HT-29 (cell line): ENCODE measurements at places on chromosomes 1 and 21. TPM values are rescaled to one million over a fixed set of nuclear protein-coding genes. Genes with fewer than 3 reads are reported as not detected.

ADORA3 gene
- not detected in 2 replicates for total RNA-seq

DNA sequence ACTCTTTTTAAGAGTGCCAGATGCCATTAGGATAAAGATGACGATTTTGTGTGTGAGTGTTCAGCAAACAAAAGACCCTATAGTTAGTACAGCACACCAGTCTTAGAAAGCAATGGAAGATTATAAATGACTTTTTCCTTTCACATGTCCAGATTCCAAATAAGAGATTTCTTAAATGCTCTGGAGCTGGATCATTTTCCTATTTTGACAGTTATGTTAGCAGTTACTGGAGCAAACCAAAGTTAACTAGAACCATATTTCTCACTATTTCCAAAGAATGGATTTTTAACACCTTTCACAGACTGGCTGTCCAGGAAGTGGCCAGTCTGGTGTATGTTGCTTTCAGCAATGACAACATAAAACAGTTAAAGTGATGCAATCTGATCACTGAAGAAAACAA, 905.8 kb upstream of the ADGRL2 start:
- DNase-seq, result no peak

OR14K1 gene
- not detected in 2 replicates for total RNA-seq

DNA sequence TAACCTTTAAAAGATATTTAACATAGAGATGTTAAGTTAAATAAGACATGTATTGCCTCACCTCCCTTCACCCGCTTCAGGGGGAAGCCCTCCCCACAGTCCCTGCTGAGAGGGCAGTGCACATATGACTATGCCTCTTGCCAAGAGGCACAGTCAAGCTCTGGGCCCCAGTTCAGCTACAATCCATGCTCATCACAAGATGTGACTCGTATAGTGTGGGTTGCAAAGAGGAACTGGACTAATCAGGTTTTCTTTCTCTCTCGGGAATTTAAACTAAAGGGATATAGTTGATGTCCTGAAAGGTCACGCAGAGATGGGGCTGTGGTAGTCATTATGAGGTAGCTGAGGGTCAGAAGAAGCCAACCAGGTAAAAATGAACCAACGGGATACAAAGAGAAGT, 35.6 kb downstream of the LYST start:
- DNase-seq, result no peak

DNA sequence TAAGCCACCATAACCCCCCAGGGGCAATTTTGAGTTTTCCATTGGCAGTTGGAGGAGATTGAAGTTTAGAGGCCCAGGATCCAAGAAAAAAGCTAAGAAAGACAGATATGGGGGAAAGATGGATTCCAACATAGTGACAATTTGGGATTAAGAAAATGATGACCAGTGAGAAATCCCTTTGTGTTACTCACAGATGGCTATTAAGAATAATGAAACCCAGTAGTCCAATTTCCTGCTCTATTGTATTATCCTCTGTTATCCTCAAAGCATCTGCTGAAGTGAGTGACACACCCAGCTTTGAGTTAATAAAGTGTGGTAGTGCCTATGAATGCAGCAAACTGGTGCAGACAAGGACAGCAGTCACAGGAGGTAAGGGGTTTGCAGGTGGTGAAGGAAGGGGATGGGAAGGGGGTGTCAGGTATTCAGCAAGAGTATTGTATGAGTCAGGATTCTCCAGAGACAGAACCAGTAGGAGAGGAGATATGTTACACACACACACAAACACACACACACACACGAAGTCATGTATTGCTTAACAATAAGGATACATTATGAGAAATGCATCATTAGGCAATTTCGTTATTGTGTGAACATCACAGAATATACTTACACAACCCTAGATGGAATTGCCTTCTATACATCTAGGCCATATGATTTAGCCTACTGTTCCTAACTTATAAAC, 112.4 kb upstream of the VANGL1 start:
- DNase-seq, result no peak

DNA sequence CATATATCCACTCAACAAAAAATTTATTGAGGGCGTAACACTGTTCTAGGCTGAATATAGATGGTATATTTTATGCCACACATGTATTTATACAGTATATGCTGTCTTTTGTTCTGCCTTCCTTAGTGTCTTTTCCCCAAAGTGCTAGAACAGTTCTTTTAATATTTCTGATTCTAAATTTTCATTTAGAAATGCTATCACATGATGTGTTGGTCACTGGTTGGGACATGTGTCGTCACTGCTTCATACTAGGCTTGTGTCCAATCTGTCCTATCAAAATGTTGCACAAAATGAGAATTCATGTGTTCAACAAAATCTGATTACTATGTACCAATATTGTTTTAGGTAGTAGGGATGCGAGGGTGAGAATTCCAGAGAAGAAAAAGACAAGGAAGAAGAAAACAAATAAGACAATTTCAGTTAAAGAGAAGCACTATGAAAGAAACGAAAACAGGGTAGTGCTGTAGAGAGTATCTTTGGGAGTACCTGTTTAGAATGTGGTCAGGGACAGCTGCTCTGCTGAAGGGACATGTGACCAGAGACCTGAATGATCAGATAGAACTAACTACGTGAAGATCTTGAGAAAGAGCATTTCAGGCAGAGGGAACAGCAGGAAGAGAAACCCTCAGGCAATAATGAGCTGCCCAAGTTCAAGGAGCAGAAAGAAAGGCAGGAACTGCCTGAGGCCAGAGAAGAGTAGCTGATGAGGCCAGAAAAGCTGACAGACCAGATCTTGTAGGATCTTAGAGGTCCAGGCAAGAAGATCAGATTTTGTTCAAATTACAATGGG, 1.3 kb downstream of the KMO start:
- no peak for DNase-seq

DNA sequence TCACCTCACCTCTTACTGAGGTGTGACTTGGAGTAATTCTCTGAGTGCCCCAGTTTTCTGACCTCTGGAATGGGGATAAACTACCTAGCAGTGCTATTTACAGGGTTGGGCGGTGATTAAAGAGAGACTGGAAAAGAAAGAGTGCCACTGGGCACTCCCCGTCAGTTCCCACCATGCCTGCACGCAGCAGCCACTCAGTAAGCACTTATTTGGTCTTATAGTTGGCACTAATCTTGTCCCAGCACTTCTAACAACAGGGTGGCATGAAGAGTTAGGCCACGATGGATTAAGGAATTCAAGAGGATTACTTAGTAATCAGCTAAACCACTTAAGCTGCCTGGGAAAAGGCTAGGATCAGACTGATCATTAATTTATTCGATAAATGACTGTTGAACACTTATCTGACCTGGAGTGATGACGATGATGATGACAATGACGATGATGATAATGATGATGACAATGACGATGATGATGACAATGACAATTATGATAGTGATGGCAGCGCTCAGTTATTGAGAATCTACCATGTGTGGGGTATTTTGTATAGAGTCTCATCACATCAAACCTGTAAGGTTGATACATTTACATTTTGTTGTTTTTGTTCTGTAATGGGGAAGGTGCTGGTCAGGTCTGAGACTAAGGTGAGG, 5.4 kb downstream of the CITED4 start:
- DNase-seq, result no peak

S100A16 gene
- 282 and 292 TPM in 2 replicates for total RNA-seq

DNA sequence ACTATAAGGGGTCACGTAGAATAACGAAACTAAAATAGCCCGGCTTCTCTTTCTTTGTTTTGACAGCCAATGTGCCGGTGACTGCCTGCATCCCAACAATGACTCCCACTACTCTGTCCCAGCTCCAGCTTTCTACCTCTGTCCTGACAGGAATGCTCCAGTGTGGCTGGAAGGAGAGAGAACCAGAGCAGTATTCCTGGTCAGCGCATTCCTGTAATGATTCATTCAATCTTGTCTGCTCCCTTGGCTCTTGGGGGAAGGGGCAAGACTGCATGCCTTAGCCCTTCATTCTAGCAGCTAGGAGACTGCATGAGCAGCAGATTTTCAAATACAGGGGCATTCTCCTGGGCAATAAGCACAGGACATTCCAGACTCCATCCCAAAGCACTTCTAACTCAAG, 132.1 kb upstream of the PRMT6 start:
- DNase-seq, result no peak

SPRR2F gene
- not detected in 2 replicates for total RNA-seq

- no peak for DNase-seq
These were observed 4.5 kb downstream of the SDCCAG8 start for GRCh38 chr1:243260221-243260880.

CYP4Z1 gene
- not detected in 2 replicates for total RNA-seq

GRCh38 chr1:201463071-201463552, 5.9 kb downstream of the PHLDA3 start:
- DNase-seq, result peak; percentile 68

DNA sequence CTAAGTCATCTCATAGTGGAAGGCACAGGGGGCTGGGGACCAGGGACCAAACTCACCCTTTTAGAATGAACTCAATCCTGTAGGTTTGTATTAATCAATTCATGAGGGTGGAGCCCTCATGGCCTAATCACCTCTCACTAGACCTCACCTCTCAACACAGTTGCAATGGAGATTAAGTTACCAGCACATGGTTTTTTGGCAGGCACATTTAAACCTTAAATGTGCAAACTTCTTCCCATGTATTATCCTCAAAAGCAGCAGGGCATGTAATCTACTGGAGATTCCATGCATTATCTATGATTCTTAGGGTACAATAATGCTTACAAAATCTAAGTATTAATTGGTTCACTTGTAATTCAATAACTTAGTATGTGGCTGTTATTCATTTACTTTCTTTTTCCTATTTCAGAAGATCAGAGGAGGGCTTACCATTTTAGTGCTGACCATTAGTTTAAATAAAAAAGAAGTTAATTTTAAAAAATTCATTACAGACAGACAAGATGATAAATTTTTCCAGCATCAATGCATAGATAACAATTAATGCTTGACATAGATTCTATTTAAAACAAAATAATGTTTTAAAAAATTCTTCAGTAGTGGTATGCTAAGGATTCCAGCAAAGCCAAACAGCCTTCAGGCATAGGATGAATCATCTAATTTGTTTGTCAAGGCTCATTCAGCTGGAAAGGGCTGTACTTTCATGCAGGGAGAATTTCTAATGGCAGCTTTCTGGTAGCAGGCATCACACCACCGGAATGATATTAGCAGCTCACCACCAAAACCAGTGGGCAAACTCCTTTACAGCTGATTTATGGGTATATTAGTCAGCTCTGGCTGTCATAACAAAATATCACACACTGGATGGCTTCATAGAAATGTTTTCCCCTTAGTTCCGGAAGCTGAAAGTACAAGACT, 124.6 kb upstream of the ZNF648 start:
- DNase-seq, result peak; percentile 41

NGF gene
- total RNA-seq, result not detected in 2 replicates

SEC16B gene
- total RNA-seq, result 1.5 and 2.9 TPM in 2 replicates

- DNase-seq, result no peak
These were observed 4.9 kb upstream of the BEST4 start for GRCh38 chr1:44792736-44793502.

DNA sequence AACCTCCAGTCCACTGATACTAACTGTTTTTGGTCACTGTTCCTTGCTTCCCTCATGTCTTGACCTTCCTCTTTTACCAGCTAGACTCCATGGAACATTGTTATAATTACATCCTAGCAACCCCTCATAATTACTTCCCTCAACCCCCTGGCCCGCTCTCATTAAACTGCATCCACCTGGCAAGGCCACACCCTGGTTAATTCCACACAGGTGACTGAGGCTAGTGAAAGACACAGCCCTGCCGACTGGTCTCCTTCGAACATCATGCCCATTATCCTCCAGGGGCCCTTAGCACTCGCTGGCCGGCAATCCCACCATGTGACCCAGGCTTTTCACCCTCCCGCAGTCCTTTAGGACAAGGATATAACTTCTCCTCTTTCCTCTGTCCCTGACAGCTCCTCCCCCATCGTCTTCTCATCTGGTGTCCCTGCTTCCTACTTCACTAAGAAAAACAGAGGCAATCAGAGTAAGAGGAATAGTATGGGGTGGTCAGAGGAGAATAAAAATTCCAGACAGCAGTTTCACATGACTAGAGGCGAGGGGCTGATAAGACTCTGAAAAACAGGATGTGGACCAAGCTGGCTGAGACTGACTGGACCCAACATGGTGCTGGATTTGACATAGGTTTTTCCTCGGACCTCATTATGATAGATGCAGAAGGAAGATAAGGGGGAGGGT, 8.8 kb upstream of the TENT5B start:
- DNase-seq, result no peak

DNA sequence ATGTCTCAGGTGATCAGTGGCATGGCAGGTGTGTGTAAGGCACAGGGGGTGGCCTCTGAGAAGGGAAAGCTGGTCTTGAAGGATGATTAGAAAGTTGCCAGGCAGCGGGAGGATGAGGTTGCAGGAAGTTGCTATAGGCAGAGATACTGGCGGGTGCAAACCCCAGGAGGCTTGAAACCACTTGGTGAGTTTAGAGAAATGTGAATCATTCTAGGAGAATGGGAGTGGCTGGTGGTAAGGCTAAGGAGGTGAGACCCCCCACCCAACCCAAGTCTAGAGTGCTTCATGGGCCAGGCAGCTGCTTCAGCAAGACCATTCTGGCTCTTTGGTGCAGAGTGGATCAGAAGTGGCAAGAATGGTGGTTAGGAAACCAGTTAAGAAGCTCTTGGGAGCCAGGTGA, 9.0 kb downstream of the SH2D2A start:
- no peak for DNase-seq

GRCh38 chr1:172019976-172020375, 178.7 kb downstream of the DNM3 start:
- DNase-seq, result no peak

GRCh38 chr1:41221995-41222394, 20.1 kb downstream of the SCMH1 start:
- DNase-seq, result no peak
